NCI-H1092 (cell line): ENCODE measurements at places on chromosomes 2 and 18.

- DNase-seq, result no peak
Observed at GRCh38 chr2:200310545-200310971, 4.1 kb downstream of the SPATS2L start.

GRCh38 chr2:236394571-236394970 lies 130.4 kb upstream of the ASB18 start:
- DNase-seq, result no peak

DNA sequence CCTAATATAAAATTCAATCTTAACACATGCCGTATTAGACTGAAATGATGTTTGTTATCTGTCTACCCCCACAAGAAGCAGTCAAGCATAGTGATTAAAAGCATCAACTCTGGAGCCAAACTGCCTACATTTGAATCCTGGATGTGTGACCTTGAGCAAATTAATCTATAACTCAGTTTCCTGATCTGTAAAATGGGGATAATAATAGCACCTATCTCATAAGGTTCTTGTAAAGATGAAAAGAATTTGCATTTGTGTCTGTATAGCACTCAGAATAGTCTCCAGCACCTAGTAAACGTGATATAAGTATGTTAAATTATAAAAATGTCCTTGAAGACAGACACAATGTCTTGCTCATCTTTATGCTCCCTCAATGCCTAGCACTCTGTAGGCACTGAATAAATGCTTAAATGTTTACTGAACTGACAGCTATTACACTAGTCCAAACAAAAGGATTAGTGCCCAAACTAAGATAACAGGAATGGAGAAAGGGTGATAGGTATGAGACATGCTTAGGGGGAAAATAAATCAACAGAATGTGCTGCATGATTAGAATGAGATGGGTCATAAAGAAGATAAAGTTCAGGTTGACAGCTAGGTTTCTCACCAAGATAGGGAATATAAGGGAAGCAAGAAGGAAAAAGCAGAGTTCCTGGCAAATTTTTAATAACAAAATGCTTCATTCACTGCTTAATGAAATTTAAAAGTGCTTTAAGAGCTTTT lies 180.6 kb downstream of the ATAD2B start:
- no peak for DNase-seq

- DNase-seq, result no peak
Observed at GRCh38 chr2:211170843-211171242, 614.4 kb downstream of the CPS1 start.
